ENCODE measurements at places on chromosomes 4 and X.

DNA sequence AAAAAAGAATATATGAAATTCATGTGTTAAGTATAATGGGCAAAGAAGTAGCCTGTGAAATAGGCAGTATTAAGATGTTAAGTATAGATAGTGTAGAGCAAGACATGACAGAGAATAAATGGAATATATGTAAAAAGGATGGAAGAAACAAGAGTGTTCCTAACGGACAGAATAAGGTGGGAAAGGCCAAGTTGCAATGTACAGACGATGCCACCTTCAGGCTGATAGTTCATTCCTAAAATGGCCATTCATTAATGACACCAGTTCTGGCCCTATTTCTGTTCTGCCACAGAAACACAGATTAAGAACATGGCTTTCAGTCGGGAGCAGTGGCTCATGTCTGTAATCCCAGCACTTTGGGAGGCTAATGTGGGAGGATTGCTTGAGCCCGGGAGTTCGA lies 4.4 kb upstream of the FAM184B start:
- DNase-seq = no peak

DNA sequence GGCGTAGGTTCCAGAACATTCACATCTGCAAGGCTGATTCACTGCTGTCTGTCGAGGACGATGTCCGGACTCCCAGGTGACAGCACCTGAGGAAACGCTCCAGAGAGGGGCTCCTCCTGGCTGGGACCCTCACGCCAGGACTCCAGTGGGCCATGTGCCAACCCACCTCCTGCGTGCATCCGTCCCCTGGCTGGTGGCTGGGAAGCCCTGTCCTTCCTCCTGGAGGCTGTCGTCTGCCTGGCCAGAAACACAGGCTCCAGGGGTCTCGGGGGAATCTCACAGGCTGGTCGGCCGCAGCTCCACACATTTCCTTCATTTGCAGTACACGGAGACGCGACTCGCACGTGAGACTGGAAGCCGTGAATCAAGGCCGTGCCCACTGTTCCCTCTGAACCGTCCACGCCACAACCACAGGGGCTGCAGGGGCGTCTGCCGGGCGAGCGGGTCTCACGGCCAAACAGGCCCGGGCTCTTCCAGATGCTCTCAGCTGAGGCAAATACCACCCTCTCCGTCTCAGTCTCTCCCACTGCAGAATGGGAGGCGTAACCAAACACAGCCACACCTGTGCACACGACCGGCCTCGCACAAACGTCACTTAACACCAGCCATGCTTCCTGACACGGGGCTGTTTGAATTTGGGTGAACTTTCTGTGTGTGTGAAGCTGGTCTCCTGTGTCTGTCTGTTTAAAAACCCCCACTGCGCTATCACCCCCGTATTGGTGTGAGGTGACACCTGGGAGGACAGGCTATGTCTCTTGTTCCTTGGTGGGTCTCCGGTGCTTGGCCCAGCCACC lies 38.7 kb upstream of the MXD4 start:
- DNase-seq = no peak

DNA sequence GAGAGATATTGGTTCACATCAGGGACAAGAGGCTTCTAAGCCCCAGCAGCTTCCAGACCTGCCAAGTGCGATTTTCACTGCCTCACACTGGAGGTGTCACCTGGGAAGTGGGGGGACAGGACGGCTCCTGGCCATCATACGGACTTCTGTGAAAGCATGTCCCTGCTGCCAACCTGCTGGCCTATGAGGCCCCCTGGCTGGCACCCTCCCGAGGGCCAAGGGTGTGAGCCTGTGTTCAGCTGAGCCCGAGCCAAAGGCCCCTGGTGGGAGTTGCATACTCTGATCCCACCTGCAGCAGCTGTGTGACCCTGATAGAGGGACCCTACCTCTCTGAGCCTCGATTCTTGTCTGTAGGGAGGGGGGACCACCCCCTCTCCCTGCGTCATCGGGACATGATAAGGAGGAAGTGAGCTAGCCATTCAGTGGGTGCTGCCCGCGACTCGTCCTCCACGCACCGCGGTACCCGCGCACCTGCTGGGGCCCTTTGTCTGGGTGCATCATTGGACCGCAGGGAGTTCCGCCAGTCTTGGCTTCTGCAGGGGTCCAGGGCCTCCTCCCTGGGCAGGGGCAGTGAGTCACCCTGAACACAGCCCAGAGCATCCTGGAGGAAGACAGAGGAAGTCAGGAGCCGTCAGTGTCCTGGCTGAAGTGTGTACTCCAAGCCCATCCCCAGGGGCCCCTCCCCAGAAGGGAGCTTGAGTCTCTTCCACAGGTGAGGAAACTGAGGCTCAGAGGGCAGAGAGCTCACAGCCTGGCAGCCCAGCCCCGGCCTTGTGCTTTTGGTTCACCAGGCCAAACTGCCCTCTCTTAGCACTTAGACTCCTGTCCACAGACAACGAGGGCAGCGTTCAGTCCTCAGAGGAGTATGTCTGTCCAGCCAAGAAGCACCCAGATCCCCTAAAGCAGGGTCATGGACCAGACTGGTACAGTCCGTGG lies 24.1 kb downstream of the C4orf50 start:
- DNase-seq = no peak

DNA sequence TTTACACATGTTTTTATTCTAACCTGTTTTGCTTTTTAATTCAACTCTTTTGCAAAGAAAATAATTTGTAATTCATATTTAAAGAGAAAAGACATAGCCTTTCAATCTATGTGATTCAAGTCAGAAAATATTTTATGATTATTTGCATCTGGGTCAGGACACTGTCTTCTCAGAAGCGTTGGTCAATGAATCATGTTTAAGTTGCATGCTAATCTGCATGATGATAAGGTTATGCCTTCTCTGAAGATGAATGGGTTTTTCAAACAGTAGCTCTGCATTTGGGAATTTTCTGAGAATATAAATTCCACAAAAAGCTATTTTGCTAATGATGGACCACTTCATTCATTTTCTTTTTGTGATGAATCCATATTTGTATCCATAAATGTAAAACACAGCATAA lies 282.5 kb downstream of the TMA16 start:
- DNase-seq = no peak

DNA sequence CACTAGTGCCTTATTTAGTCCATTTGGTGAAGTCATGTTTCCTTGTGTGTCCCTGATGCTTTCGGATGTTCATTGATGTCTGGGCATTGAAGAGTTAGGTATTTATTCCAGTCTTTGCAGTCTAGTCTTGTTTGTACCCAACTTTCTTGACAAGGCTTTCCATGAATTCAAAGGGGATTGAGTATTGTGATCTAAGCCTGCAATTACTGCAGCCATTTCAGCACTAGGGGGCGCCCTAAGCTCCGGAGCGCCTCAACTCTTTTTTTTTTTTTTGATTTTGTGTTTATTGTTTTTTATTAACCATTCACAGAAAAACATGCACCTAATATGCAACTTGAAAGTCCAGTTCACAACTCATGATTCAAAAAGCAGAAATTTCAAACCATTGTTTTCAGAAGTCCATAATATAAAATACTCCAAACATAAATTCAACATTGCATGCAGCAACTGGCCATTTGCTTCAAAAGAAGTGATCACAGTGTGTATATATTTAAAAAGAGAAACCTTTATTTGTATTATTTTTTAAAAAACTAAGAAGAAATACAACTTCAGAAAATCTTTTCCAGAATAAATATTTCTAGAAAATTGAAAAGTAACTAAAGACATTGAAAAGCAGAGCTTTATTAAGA lies 59.2 kb downstream of the PTPN13 start:
- DNase-seq = no peak

GRCh38 chr4:71772592-71772991 lies 11.3 kb downstream of the GC start:
- no peak for DNase-seq

DNA sequence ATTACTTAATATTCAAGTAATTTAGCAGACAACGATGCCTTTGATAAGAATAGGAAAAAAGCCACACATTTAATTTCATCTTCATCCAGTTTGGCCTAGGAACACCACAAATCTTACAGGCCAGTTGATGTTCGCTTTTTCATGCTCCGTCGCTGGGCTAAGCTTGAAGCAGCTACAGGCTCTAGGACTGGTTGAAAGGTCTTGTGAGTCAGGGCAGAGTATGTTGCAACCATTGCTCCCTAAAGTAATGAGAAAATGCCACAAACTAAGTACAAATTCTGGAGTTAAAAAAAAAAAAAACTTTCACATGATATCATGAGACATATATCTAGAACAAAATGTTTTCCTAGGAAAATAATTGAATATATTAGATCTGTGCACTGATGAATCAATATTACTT lies 123.8 kb downstream of the RPS6KA6 start:
- DNase-seq = no peak

DNA sequence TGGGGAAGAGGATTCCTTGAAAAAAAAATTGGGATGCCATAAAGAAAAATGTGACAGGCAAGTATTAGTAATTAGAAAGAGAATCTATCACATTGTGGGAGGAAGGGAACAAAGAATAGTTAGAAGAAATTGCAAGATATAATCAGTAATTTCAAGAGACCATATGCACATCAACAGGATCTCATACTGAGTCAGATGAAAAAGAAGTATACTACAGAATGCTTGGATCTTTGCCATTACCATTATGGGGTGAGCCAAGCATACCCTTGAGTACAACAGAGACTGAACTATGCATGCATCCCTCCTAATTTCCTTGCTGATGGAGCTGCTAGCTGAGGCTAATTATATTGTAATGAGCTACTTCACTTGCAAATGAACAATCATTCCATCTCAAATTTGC lies 287.6 kb downstream of the PAPSS1 start:
- no peak for DNase-seq

GRCh38 chr4:113524096-113524495 lies 237.4 kb downstream of the CAMK2D start:
- DNase-seq = no peak

- no peak for DNase-seq
These were observed 28.7 kb upstream of the MAP3K15 start for GRCh38 chrX:19543951-19544381.

- no peak for DNase-seq
These were observed 33.7 kb downstream of the GASK1B start for GRCh38 chr4:158139086-158139485.

- DNase-seq = no peak
These were observed 202.5 kb upstream of the RPL34 start for GRCh38 chr4:108417923-108418322.

GRCh38 chr4:162935214-162935613 lies 231.5 kb downstream of the NAF1 start:
- DNase-seq = no peak

GRCh38 chrX:39258331-39258730 lies 457.1 kb downstream of the MID1IP1 start:
- DNase-seq = no peak

All from cortex of kidney (tissue), 1 donor.